ENCODE measurements at places on chromosomes 12 and 14. TPM values are rescaled to one million over a fixed set of nuclear protein-coding genes. Genes with fewer than 3 reads are reported as not detected.

Gene TRAFD1
- 90.8 TPM for total RNA-seq

Gene AHNAK2
- total RNA-seq = 152 TPM

Gene SYNDIG1L
- total RNA-seq = under 0.01 TPM

Gene PLEKHD1
- total RNA-seq = 0.55 TPM

GRCh38 chr12:2343681-2344080 is 290.9 kb downstream of the CACNA1C start:
- no peak for DNase-seq

- no peak for DNase-seq
Measured at GRCh38 chr12:13961971-13962370, 19.4 kb downstream of the GRIN2B start.

- no peak for DNase-seq
Measured at GRCh38 chr14:33717866-33718265, 233.0 kb downstream of the EGLN3 start.

- no peak for DNase-seq
Measured at GRCh38 chr12:32183650-32184049, 77.0 kb downstream of the BICD1 start.

GRCh38 chr14:95713596-95714371 is at the start of gene TCL1A:
TCL1A (minus strand) TSS chr14:95714125; CDS start chr14:95714066, 59 bp downstream.
- no peak for DNase-seq

- no peak for DNase-seq
Measured at GRCh38 chr14:73842201-73842600, 9.4 kb upstream of the PTGR2 start.

DNA sequence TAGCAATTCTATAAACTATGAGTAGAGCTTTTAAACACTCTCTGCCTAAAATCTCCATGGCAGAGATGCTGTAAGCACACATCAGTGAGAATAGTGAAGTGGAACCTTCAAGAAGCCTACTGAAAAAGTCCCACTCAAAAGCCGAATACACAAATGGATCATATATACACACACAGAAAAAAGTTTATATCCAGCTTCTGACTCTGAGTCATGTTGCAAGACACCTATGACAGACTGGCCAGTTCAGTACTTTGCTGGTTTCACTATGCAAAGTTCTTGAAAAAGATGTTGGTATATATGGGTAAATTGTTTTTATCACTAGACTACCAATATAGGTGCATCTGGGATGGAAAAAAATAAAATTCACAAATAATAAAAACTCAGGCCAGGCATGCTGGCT is 126.1 kb downstream of the KCNK10 start:
- DNase-seq = no peak

DNA sequence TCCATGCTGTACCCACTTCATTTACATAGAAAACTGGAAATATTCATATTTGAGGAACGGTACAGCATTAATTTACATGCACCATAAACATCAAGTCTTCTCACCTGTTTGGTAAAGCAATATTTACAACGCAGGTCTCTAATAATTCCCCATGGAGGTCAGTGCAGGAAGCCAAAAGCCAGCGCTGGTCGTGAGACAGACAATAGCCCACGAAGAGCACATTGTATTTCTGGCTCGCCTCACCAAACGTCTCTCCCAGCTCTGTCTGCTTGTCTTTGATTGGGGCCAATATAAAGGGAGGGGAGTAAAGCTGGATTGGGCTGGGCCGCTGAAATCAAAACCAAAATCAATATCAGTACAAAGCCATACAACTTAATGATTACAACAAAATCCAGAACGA is 302.1 kb downstream of the MED13L start:
- no peak for DNase-seq

- DNase-seq = no peak
Measured at GRCh38 chr12:116200812-116201211, 76.7 kb downstream of the MED13L start.

- DNase-seq = no peak
Measured at GRCh38 chr12:120118321-120119061, 1.9 kb upstream of the RAB35 start.

GRCh38 chr12:104201238-104202001 is 14.2 kb upstream of the TXNRD1 start:
- DNase-seq = no peak

Data from sigmoid colon (tissue), 7 donors.